ENCODE measurements at places on chromosomes 5 and 9. TPM values are rescaled to one million over a fixed set of nuclear protein-coding genes. Genes with fewer than 3 reads are reported as not detected.

- DNase-seq = no peak
- H3K4me1 ChIP-seq = no peaks in the 10 kb centered on the region
- no peak overlapping the region for H3K27ac ChIP-seq
- no peak overlapping the region for H3K4me3 ChIP-seq
- H3K36me3 ChIP-seq = peaks cover 25% of the 10 kb centered on the region
These were observed 58.3 kb upstream of the NXNL2 start for GRCh38 chr9:88476491-88477271.

The DCP2 gene
- total RNA-seq = 24.6 TPM

- H3K27ac ChIP-seq = no peak overlapping the region
- DNase-seq = no peak
- no peaks in the 10 kb centered on the region for H3K27me3 ChIP-seq
- peaks cover 2% of the 10 kb centered on the region for H3K4me1 ChIP-seq
- no peaks in the 10 kb centered on the region for H3K36me3 ChIP-seq
- no peak overlapping the region for H3K4me3 ChIP-seq
These were observed 299.4 kb upstream of the RASA1 start for GRCh38 chr5:86968301-86968753.

GRCh38 chr5:78187172-78187571 is 107.3 kb downstream of the AP3B1 start:
- H3K27me3 ChIP-seq = no peaks in the 10 kb centered on the region
- H3K27ac ChIP-seq = no peak overlapping the region
- no peaks in the 10 kb centered on the region for H3K4me1 ChIP-seq
- no peak for DNase-seq

GRCh38 chr5:77095189-77095588 is 8.1 kb upstream of the ZBED3 start:
- no peaks in the 10 kb centered on the region for H3K4me1 ChIP-seq
- no peak for DNase-seq
- no peaks in the 10 kb centered on the region for H3K36me3 ChIP-seq
- H3K27ac ChIP-seq = no peak overlapping the region

GRCh38 chr5:107450531-107450930 is 220.2 kb downstream of the EFNA5 start:
- no peaks in the 10 kb centered on the region for H3K27me3 ChIP-seq
- DNase-seq = no peak
- H3K4me3 ChIP-seq = no peak overlapping the region
- H3K36me3 ChIP-seq = no peaks in the 10 kb centered on the region
- H3K27ac ChIP-seq = no peak overlapping the region

The PCDHB13 gene
- total RNA-seq = 6.0 TPM

Data from suprapubic skin (tissue), 4 donors.